ENCODE measurements at places on chromosomes 16 and 17. TPM values are rescaled to one million over a fixed set of nuclear protein-coding genes. Genes with fewer than 3 reads are reported as not detected.
A peak's percentile ranks its signal among the peaks of the same experiment; 100 is the strongest.

Gene INCA1
- total RNA-seq: not detected

- peak; percentile 27 for DNase-seq
- H3K4me1 ChIP-seq: peaks cover 23% of the 10 kb centered on the region
These were observed 5.7 kb downstream of the OR4D2 start for GRCh38 chr17:58172369-58173071.

Gene WNT9B
- total RNA-seq: not detected

Gene ZG16
- total RNA-seq: not detected

GRCh38 chr17:61837175-61838051, 25.9 kb downstream of the BRIP1 start:
- H3K4me1 ChIP-seq: no peaks in the 10 kb centered on the region
- no peaks in the 10 kb centered on the region for H3K27me3 ChIP-seq
- DNase-seq: peak; percentile 30

- H3K4me3 ChIP-seq: no peak overlapping the region
- no peaks in the 10 kb centered on the region for H3K36me3 ChIP-seq
- no peak overlapping the region for H3K27ac ChIP-seq
- H3K4me1 ChIP-seq: peaks cover 3% of the 10 kb centered on the region
These were observed 3.5 kb downstream of the RAB40C start for GRCh38 chr16:593406-593805.

Gene TBC1D3
- total RNA-seq: 8.8 TPM

Gene SIRT7
- 85.5 TPM for total RNA-seq

Gene HOXB3
- total RNA-seq: 3.5 TPM
